Mucosa of descending colon (tissue), 3 donors: ENCODE measurements at places on chromosomes 11 and 22. TPM values are rescaled to one million over a fixed set of nuclear protein-coding genes. Genes with fewer than 3 reads are reported as not detected.

CABP4 gene
- total RNA-seq: 1.2 TPM

MUC6 gene
- not detected for total RNA-seq

GAL gene
- total RNA-seq: 2.4 TPM

PRMT3 gene
- 11.6 TPM for total RNA-seq

MICAL3 gene
- 129 TPM for total RNA-seq

TMEM151A gene
- 0.17 TPM for total RNA-seq

OR4C3 gene
- total RNA-seq: not detected

LMO2 gene
- total RNA-seq: 12.1 TPM

ANO9 gene
- 85.2 TPM for total RNA-seq

SAA1 gene
- total RNA-seq: 11.3 TPM

KDELR3 gene
- 14.4 TPM for total RNA-seq

DNA sequence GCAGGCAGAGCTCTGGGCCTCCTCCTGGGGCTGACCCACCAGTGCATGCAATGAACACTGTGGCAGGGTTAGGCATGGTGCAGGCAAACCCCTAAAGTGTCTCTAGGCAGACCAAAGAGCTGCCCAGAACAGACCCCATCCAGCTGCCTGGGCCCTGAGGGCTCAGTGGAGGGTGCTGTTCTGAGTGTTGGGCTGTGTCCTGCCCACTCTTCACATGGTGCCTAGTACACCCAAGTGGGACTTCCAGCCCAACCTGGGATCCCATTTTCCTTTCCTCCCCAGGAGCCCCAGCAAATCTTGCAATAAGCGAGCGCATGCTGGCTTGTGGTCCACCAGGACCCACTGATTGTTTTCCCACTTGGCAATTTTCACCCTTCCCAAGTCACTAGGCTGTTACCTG lies 26.4 kb downstream of the ARVCF start:
- no peak for DNase-seq

DNA sequence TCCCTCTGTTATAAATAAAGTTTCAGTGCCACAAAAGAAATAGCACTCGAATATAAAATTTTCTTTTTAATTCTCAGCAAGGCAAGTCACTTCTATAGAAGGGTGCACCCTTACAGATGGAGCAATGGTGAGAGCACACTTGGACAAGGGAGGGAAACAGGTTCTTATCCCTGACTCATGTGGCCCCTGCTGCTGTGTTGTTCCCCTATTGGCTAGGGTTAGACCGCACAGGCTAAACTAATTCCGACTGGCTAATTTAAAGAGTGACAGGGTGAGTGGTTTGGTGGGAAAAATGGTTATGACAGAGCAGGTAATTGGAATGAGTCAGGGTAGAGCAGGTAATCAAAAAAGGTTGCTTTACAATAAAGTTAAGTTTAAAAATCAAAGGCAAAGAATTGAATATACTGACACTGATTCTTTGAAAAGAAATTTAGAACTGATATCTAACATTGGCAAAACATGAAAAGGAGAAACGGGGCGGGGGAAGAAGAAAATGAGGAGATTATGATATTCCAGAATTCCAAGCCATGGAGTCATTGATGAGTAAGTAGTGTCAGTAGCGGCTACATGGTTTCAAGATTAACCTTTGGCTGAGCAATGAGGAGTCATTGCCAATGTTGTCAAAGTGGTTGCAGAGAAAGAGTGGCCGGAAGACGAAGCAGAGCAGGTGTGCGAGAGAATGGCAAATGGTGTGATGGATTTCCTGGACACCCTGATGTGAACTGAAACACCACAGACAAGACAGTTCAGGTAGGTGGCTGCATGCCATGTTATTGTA lies 48.4 kb upstream of the MRGPRX1 start:
- no peak for DNase-seq

DNA sequence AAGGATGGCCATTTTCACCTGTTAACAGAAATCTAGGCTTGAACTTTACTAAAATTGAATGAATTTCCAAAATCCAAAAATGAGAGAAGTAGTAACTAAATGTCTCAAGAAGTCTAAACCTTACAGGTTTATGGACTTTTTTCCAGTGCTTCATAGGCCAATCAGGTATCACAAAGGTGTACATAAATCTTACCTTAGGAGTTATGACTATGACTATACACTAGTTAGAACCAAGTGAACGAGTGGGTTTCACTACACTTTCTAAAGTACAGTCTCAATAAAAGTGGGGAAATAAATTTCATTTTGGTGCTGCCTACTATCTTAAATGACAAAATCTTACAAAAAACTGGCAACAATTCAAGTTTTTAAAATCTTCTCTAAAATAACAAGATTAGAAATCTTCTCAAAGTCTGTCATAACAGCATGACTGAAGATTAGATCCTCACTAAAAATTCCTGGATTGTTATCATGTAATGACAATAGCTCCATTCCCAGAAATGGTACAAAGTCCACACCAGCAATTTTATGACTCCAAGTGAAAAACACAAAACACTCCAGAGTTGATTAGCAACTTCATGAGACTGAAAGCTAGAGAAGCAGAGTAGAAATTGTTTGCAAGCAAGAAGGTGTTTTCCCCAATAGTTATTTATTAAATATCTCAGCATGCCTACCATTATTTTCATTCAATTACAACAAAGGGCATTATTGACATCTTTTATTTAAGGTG lies 20.9 kb downstream of the SOX6 start:
- DNase-seq: no peak

DNA sequence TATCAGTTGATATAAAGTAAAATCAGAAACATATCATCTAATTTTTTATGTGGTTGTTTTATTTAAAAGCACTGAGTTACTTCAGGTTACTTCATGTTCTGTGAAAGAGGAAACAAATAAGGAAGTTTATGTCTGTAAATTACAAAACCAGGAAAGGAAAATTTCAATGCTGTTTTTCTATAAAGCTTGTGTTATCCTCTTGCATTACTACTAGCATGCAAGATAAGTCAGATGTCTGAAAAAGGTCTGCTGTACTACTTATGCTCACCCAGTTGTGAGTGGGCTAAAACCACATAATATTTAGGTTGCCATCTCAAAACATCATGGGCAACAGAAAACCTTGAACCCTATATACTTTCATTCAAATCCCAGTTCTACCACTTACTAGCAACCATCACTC lies 121.5 kb downstream of the ATG16L2 start:
- DNase-seq: no peak

- no peak for DNase-seq
Measured at GRCh38 chr11:82494988-82495432, 238.7 kb downstream of the FAM181B start.

GRCh38 chr11:57095417-57095816 lies 86.3 kb upstream of the LRRC55 start:
- DNase-seq: no peak

DNA sequence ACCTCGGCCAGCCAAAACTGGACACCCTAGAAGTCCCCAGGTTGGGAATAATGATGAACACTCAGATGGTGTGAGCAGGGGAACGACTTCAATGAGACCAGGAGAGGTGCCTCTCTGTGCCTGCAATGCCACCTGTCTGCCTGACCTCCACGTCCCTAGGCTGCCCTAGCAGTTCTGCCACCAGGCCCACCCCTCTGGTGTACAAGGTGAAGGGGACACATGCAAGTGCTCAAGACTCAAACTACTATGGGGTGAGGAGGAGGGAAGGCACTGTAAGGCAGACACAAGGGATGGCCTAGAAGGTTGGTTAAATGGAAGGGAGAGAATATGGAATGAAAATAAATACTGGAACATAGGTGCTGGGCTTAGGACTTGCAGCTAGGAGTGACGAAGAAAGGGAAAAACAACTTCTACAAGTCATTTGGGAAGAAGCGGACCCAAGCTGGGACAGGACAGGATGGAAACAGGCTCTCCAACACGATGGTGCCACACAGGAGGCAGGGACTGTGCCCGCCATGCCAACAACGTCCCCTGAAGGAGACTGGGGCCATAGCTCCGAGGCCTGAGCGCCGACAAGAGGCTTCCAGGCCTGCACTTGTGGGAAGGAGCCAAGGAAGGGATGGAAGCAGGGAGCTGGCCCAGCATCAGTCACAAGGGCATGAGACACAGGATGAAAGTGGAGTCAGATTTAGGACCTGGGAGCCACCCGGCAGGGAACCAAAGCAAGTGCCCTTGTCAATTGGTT lies 18.5 kb downstream of the SERPIND1 start:
- no peak for DNase-seq

DNA sequence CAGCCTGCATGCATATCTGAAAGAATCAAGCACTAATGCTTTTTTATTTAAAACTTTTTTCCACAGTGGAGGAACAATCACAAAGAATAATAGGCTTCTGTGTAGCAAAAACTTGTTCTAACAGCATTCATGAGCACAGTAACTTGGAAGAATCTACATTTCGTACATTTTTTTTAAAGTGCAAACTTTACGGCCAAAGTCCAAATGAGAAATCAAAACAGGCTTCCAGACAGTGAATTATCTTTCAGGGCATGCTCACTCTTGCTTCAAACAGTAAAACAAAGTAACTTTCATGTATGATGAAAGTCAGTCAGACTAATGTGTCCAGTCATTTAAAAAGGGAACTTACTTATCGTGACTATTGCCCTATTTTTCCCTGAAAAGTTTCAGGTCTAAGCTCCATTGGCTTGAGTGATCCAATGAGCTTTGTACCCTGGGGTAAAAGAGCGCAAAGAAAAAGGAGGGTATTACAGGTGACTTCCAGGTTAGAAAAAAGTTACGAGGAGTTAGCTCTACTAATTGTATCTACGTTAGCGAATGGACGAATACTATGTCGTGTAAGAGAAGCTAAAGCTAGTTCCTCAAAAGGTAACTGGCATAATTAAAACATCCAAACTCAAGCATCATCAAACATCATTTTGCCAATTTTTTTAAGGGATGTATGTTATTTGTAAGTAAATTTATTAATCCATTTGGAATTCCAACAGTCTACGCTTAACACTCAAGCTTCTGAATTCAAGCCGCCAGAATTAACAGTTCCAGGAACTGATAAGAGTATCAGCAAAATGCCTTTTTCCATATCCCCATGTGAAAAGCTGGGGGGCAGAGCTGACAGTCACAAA lies 1.7 kb downstream of the PICALM start:
- no peak for DNase-seq

DNA sequence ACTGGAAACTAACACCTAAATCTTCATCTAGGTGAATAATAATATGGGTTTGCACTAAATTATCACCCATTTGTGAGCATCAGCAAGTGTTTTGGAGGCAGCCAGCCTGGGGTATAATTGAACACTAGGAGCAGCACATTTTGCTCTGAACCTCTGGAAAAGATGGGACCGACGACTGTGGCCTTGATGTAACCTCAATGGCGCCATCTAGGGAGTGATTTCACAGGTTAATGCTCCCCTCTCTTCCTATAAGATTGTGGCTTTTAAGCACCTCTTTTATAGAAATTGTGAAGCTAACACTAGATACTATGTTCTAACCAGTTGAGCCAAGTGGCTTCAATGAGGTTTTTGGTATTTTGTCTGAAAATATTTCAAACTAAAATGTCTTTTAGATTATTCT lies 203.7 kb downstream of the NELL1 start:
- DNase-seq: no peak

DNA sequence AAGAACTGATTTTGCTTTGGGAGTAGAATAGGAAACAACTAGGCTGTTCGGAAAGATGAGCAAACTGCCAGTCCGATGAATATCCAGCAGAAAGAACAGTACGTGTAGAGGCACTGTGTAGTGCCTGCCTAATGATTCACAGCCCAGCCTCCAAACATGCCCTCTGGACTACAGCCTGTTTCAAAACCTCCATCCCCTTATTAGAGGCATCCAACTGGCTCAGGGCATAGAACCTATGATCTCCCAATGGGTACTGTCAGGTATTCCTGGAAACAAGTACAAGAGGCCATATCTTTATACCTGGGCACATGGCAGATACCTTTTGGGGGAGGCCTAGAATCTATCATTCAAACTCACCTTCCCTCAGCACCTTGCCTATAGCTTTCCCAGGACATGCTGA lies 4.9 kb downstream of the RRP8 start:
- DNase-seq: no peak

DNA sequence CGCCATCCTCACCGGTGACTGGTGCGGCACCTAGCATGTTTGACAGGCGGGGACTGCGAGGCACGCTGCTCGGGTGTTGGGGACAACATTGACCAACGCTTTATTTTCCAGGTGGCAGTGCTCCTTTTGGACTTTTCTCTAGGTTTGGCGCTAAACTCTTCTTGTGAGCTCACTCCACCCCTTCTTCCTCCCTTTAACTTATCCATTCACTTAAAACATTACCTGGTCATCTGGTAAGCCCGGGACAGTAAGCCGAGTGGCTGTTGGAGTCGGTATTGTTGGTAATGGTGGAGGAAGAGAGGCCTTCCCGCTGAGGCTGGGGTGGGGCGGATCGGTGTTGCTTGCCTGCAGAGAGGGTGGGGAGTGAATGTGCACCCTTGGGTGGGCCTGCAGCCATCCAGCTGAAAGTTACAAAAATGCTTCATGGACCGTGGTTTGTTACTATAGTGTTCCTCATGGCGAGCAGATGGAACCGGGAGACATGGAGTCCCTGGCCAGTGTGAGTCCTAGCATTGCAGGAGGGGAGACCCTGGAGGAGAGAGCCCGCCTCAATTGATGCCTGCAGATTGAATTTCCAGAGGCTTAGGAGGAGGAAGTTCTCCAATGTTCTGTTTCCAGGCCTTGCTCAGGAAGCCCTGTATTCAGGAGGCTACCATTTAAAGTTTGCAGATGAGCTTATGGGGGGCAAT lies 1.1 kb downstream of the NEAT1 start:
- DNase-seq: peak; percentile 58

DNA sequence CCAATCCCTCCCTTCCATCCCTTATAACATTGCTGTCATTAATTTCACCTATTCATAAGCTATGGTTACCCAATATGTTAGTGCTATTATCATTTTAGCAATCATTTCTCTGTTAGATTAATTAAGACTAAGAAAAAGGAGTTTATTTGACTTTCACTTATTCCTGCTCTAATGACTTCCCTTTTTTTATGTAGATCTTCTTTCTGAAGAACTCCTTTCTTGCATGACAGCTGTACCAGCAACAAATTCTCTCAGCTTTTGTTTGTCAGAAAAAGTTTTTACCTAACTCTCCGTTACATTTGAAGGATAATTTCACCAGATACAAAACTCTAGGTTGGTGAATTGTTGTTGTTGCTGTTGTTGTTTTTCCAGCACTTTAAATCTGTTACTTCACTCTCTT lies 28.6 kb upstream of the OR8B8 start:
- DNase-seq: no peak

- no peak for DNase-seq
Measured at GRCh38 chr11:3816673-3817072, 8.3 kb downstream of the PGAP2 start.

GRCh38 chr22:43642319-43643206 lies 169.5 kb downstream of the EFCAB6 start:
- no peak for DNase-seq

GRCh38 chr22:46612341-46612903 lies 7.8 kb upstream of the GRAMD4 start:
- peak; percentile 51 for DNase-seq
